ENCODE measurements at places on chromosomes 11 and 22. TPM values are rescaled to one million over a fixed set of nuclear protein-coding genes. Genes with fewer than 3 reads are reported as not detected.

- DNase-seq: no peak
These were observed 9.7 kb downstream of the FBLN1 start for GRCh38 chr22:45512363-45512762.

DNA sequence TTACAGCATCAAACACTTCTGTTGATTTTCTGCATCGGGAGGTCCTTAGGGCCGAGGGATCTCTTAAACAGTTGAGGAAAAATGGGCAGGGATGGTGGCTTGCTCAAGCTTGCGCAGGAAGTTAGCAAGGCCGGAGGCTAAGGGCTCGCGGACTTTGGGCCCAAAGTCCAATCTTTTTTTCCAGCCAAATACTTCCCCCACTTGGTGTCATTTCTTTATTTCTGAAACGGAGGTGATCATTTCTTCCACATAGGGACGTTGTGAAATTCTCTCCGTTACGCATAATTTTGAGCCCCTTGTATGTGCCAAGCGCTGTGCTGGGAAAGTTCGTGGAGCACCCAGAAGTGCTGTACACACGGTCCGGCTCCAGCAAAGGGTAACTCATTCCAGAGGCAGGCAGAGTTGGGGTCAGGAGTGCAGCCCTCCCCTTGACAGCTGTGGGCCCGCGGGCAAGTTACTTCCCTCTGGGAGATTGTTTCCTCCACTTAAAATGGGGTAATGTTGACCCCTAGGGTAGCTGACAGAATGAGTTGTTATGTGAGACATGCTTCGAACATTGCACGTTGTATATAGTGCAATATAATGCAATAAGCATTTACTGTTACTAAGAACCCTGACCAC is 809 bp downstream of the MIEF1 start:
- DNase-seq: no peak

DNA sequence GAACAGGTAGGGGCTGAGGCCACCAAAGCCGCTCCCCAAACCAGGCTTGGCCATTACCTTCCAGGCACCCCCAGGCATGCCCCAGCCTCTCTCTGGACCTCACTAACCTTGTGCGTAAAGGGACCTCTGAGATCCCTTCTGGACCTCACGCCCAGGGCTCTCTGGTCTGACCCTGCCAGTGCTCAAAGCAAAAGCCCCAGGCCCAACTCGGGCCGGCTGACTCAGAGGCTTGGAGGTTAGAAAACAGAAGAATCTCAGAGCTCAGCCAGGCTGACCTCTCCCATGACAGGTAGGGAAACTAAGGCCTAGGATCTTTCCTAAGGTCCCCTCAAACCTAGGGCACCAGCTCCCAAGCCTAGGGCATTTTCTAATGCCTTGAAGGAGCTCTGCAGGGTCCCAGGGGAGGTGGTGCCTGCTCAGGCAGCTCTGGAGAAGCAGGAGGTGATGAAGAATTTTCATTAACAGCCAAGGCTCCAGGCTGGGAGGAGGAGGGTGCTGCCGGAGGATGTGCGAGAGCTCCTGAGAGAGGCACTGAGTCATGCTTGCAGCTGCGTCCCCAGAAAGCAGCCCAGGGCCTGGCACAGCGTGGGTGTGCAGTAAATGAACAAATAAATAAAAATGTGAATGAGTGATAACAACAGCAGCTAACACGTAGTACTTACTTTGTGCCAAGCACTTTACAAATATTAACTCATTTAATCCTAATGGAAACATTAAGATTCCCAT is 25.6 kb downstream of the ARRB1 start:
- peak; percentile 58 for DNase-seq

GRCh38 chr22:36415415-36416168 is 27.8 kb upstream of the MYH9 start:
- no peak for DNase-seq

GRCh38 chr22:32994898-32995297 is 63.3 kb downstream of the SYN3 start:
- no peak for DNase-seq

- no peak for DNase-seq
These were observed 248.1 kb downstream of the DLG2 start for GRCh38 chr11:85379066-85379465.

DNA sequence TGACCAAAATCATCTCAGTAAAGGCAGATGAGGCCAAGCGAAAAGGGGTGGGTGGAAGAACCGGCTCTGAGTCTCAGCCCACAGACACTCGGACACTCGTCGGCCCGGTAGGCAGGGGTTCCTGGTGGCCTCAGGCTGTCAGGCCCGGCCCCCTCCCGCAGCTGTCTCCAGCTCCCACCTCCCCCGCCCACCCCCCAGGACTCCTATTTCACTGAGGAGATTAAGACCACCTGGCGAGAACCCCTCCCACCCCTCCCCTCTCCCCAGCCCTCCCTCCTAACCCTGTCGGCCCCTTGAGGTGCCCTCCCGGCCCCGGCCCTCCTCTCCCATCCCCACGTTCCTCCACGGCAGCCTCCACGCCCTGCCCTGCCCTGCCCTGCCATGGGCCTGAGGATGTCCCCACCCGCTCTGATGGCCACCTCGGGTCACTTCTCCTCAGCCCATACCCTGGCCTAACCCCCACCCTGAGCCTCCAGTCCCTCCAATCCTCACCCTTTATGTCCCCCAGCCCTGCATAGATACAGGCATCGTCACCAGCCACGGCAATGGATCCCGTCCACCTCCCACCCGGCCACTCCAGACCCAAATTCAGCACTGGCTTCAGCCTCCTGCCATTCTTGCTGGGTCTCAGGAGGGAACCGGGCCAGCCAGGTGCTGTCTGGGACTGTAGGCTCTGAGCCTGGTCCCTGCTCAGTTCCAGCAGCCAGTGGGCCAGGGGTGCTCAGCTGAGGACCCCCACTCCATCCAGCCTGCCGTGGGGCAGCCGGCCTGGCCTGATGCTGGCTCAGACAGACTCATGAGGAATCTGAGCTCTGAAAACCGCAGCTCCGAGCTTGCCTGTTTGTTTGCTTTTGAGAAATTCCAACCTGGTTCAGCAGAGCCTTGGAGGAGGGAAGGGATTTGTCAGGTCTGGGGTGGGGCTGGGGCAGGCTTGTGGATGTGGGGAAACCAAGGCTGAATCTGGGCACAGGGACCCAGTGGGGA is 9.8 kb upstream of the TBX1 start:
- DNase-seq: no peak

DNA sequence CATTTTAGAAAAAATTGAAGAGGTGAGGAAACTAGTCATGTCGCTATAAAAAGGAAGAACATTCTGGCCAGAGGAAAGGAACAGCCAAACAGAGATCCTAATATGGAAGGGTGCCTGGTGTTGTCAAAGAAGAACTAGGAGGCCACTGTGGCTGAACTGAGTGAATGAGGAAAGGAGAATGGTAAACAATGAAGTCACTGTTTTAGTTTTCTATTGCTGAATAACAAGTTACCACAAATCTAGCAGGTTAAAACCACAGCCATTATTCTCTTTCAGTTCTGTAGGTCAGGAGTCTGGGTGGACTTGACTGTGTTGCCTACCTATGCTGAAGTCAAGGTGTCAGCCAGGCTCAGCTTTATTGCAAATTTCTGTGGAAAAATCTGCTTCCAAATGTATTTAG is 549.3 kb upstream of the CCDC90B start:
- no peak for DNase-seq

- DNase-seq: no peak
These were observed 72.9 kb downstream of the KIRREL3 start for GRCh38 chr11:126927623-126928022.

DNA sequence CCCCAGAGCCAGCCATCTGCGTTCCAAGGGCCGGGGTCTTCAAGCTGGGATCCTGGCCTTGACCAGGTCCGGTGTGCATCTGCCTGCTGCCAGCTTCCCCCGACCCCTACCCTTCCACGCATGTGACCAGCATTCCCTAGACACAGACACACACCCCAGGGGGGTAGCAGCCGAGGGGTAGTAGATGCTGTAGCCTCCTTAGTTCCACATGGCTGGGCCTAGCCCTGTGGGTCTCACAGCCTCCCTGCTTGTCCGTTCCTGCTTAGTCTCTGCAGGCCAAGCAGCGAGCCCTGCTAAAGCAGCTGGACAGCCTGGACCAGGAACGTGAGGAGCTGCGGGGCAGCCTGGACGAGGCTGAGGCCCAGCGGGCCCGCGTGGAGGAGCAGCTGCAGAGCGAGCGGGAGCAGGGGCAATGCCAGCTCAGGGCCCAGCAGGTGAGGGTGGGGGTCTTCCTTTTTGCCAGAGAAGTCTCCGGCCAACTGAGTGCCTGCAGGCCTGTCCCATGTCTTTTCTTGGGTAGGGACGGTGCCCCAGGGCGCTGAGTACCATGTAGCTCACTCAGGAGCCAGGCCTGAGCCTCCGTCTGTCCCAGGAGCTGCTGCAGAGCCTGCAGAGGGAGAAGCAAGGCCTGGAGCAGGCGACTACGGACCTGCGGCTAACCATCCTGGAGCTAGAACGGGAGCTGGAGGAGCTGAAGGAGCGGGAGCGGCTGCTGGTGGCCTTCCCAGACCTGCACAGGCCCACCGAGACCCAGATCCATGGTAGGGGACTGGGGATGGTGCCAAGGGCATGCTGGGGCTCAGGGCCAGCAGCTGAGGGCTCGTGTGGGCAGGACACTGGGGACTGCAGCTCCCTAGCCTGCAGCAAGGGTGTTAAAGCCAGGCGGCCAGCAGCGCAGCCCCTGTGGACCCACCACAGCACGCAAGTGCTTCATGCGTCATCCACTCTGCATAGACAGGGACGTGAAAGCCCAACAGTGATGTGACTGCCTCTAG is 13.6 kb downstream of the RNF215 start:
- no peak for DNase-seq

- no peak for DNase-seq
These were observed 93.6 kb downstream of the CTTN start for GRCh38 chr11:70491696-70492472.

GRCh38 chr11:8080069-8080670 is 841 bp upstream of the TUB start:
- no peak for DNase-seq

GRCh38 chr22:42983470-42983869 is 31.5 kb downstream of the PACSIN2 start:
- DNase-seq: no peak

GRCh38 chr11:121246021-121246768 is 46.4 kb upstream of the SC5D start:
- DNase-seq: no peak

- DNase-seq: no peak
These were observed 16.5 kb upstream of the ETS1 start for GRCh38 chr11:128603752-128604414.

DNA sequence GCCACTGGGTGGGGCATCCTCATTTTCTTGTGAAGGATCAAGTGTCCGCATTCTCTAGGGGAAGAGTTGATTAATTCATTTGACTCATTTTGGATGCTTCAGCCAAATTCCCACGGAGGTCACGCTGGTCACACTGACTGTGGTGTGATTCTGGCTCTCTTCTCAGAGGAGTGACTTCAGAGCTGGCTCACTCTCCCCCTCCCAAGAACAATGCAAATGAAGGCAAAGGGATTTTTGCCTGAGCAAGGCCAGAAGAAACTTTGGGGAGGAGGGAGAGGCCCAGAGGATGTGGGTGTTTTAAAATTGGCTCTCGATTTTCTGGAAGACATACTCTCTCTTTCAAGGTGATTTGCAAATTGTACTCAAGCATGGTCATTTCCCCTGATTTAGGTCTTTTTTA is 51.1 kb upstream of the LMO2 start:
- DNase-seq: no peak

DNA sequence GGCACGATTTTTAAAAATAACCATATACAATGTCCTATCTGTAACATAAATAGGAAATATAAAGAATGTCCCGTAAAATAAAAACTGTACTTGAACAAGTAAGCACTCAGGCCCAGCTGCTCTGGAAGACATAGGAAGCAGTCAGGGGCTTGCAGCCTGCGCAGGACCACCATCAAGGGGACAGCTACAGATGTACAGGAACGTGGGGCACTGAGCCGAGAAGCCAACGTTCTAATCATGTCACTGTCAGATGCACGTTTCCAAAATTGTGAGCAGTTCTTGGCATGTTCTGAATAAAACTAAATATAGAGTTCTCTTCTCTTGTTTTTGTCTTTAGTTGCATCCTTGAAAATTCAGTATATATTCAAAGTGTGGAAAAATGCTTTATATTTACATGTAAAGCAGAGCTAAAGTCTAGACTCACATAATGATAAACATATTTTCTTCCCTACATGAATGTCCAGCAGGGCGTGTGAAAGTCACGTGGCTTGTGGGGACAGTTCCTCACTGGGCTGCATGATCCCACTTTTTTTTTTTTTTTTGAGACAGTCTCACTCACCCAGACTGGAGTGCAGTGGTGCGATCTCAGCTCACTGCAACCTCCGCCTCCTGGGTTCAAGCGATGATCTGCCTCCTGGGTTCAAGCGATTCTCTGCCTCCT is 28.4 kb upstream of the TSPAN18 start:
- peak; percentile 41 for DNase-seq

- DNase-seq: no peak
These were observed 34.7 kb upstream of the NRIP3 start for GRCh38 chr11:9038541-9038940.

DNA sequence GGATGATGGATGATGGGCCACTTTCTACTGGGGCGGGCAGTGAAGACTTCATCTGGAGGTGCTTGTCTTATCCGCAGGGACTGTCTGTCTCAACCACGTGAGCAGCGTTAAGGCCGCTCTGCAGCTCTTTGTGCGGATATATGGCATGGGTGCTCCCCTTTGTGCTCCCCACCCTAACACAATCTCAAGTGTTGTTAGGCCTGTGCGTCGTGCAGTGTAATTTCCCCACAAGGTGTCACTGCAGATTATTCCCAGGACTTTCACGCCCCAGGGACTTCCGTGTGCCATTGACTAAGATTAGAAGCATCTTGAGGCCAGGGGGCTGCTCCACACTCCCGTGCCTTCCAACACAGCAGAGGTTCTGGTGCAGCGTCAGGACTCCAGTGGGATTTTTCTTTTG is 65.3 kb downstream of the TBC1D22A start:
- no peak for DNase-seq

DNA sequence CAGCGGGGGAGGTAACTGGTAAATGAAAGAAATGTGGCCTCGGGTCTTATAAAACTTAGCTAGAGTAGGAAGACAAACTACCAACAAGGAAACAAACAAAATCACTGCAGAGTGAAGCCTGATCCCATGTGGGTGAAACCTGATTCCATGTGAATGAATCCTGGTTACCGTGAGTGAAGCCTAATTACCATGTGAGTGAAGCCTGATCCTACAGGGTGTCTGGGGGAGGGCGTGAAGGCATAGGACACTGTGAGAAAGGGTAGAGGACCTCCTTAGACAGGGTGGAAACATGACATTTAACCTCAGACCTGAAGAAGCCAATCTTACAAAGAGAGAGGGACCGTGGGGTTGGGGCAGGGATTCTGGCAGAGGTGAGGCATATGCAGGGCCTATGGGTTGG is 106.2 kb upstream of the USP47 start:
- no peak for DNase-seq

Gene C22orf42
- not detected for polyA plus RNA-seq

Gene MAP4K2
- polyA plus RNA-seq: 19.9 TPM

Gene EHD1
- 39.7 TPM for polyA plus RNA-seq

Gene FXYD6
- 62.3 TPM for polyA plus RNA-seq

Gene EFCAB6
- 0.25 TPM for polyA plus RNA-seq

Gene C22orf15
- polyA plus RNA-seq: 0.12 TPM

Gene PAMR1
- 5.7 TPM for polyA plus RNA-seq

Gene MMP12
- polyA plus RNA-seq: not detected

Gene TCN1
- not detected for polyA plus RNA-seq

Gene PDGFD
- 6.2 TPM for polyA plus RNA-seq

Gene RBFOX2
- 36.0 TPM for polyA plus RNA-seq

Gene CFL1
- 159 TPM for polyA plus RNA-seq

Gene DLAT
- 46.4 TPM for polyA plus RNA-seq

Gene CBLIF
- not detected for polyA plus RNA-seq

Gene KCTD21
- 4.5 TPM for polyA plus RNA-seq

Gene OR8D4
- polyA plus RNA-seq: not detected

Gene DESI1
- polyA plus RNA-seq: 73.1 TPM
